BE2C (cell line): ENCODE measurements at places on chromosomes 6 and 20.

- no peak for DNase-seq
These were observed 122.2 kb upstream of the SYNCRIP start for GRCh38 chr6:85764844-85765243.

DNA sequence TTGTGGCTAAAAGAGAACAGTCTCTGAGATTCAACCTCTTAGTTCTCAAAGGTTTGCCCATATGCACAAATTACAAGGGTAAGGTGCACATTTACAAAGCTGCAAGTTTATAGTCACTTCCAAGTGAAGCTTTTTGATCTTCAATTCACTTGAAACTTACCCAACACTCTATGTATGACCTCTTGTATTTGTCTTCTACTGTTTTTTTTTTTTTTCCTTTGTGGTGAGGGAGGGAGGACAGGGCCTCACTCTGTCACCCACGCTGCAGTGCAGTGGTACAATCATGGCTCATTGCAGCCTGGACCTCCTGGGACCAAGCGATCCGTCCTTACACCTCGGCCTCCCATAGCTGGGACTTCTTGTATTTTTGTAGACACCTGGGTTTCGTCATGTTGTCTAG, 4.5 kb upstream of the FOXO3 start:
- no peak for DNase-seq

- DNase-seq = no peak
These were observed 29.7 kb downstream of the SLC22A23 start for GRCh38 chr6:3426927-3427686.

- peak; percentile 44 for DNase-seq
These were observed 23.6 kb upstream of the WFDC2 start for GRCh38 chr20:45445805-45446562.

- no peak for DNase-seq
These were observed 125.8 kb upstream of the BCLAF1 start for GRCh38 chr6:136415351-136416007.

GRCh38 chr6:128252341-128253176, 267.8 kb downstream of the PTPRK start:
- DNase-seq = no peak

DNA sequence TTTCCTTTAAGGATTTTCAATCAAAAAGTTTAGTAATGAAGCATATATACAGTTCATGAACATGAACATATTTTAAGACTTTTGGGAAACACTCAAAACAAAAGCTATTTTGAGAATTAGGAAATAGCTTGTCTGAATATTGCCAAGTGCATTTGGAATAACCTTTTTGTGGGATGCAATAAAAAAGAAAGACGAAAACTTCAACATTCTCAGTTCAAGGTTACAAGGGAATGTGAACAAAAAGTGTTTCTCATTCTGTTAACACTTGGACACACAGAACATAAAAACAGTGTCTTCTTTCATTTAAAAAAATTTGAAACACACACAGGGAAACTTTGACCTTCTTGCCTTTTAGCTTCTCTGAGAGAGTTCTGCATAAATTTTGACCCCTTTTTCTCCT, 72.7 kb upstream of the TCF21 start:
- no peak for DNase-seq

GRCh38 chr6:35804996-35805736, at the start of gene LHFPL5:
Gene LHFPL5 (plus strand): TSS chr6:35805352. CDS start chr6:35805671, 319 bp downstream.
- peak; percentile 80 for DNase-seq

GRCh38 chr6:46638650-46639049, 14.0 kb downstream of the CYP39A1 start:
- DNase-seq = no peak

GRCh38 chr20:49808753-49809152, 3.9 kb upstream of the SLC9A8 start:
- no peak for DNase-seq

DNA sequence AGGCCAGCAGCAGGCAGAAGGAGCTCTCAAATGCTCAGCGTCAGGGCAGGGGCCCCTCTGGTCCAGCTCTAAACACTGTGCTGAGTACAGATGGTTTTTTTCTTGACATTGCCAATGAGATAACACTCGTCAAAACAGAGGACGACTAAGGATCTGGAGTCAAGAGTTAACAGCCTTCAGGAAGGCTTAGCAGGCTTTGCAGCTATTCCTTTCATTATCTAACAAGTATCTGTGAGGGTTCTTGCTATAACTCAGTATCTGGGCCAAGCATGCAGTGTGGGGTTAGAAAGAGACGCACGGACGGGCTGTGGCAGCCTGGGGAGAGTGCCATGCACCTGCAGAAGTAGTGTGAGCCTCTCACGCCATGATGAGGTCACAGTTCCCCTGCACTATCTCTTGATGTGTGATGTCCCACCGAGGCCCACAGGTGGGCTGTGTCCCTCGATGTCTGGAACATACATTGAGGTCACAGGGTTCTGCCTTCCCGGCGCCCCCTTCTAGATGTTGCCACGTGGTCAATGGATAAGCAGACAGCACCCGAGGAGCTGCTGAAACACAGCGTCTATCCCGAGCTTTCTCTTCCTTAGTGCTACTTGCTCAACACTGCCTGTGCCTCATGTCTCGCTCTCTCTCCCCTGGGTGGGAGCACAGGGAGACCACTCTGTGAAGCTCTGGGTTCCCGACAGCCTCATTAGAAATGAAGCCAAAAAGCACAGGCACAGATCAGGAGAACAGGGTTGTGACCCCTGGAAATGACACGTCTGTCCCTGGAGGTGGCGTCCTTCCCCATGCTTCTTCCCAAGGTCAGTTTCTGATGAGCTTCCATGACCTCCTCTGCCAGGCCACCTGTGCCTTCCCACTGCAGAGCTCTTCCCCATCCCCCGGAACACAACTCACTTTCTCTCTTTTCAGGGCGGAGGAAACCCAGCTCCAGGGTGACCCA, 85.5 kb upstream of the RPS6KA2 start:
- DNase-seq = no peak

GRCh38 chr20:16821211-16822089, 73.3 kb downstream of the OTOR start:
- peak; percentile 42 for DNase-seq

GRCh38 chr20:56554869-56555268, 21.8 kb downstream of the FAM209B start:
- DNase-seq = peak; percentile 22

DNA sequence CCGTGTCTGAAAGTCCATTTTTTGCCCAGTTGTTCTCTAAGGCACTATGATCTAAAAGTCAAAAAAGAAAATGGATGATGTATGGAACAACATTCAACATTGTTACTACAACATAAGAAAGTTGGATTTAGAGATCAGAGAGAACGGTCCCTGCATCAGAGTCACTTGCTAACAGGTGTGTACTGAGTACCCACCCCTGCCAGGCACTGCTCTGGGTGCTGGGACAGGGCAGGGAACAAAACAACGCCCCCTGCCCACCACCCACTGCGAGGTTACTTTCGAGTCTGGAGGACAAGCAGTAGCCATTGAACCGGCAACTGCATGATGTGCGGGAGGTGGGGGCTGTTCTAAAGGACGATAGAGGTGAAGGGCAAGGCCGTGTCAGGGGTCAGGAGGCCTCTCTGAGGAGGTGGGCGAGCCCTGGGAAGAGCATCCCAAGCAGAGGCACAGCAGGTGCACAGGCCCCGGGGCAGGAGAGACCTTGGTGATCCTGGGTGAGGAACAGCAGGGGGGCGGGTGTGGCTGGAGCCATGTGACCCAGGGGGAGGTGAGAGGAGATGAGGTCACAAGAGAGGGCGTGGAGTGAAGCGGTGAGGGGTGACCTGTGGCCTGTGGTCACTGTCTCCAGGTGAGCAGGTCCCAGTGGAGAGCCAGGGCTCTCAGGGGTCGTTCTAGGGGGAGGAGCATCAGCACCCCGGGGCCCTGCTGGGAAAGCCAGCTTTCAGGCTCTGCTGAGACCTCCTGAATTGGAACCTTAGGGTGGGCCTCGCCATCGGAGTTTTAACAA, 197.5 kb upstream of the SULF2 start:
- no peak for DNase-seq

GRCh38 chr20:62318400-62319345, 15.9 kb downstream of the ADRM1 start:
- DNase-seq = no peak

GRCh38 chr6:52394251-52394666, 25.9 kb upstream of the EFHC1 start:
- no peak for DNase-seq

DNA sequence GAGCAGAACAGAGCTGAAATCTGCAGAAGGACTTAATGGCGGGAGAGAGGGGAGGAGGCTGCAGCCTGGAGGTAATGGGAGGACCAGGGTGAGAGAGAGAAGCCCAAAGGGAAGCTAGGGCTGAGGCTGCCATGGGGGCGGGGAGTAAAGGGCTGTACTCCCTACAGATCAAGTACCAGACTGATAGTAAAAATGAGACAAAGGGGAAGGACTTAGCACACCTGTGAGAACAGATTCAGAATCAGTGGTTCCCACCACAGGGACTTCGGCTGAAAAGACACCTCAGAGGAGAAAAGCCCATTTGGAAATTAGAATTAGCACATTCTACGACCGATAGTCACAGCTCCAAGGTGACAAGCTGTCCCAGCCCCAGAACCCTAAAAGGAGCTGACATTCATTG, 6.4 kb upstream of the TBXT start:
- no peak for DNase-seq

- DNase-seq = no peak
These were observed 4.2 kb downstream of the BTNL2 start for GRCh38 chr6:32402812-32403211.

DNA sequence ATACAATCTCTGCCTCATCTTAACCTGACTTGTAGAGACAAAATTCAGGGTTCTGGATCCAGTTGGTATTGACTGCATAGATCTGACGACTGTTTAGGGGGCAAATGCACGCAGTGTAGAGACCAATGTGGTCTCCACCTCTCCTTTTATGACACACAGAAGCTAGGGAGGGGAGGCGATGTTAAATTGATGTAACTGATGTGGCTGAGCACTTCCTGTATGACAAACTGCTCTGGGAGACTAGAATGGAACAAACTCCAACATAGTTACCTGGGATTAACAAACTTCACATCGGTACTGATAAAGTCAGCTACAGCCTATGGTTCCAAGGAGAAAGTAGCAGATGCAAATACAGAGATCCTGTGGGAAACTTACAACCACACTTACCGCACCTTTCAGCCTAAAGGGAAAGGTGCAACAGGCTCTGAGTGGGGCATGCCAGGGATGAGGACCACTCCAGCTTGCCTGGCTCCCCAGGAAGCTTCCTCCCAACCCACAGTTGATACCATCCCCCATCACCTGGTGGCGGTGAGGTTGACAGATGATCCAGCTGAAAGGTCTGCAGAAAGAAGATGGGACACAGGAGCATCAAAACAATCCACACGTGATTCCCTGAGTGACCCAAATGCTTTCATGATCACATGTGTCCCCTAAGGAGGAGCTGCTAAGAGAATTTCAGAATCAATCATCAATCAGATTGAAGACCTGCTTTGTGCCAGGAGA, 60.6 kb upstream of the MRPS10 start:
- no peak for DNase-seq

DNA sequence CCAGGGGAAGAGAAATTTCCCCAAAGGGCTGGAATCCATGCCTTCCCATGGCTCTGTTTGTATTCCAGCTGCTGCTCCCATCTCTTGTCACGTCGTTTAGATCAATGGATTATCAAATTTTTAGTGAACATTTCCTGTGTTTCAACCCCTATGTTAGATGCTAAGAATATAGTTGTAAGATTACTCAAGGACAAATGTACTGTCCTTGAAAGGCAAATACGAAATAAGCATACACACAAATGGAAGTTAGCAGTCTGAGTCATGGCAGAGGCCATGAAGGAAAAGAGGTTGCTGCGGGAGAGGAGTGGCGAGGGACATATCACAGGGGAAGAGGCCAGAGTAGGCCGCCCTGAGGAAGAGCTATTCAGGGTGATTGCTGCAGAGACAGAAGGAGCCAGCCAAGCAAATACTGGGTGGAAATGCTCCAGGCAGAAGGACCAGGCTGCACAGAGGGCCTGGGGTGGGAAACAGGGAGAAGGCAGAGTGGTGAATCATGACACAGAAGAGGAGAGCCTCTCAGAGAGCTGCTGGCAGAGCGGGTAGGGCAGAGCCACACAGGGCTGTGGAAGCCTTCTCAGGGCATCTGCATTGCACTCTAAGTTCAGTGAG, 219.2 kb upstream of the LRFN2 start:
- DNase-seq = no peak

GRCh38 chr20:19758133-19758500, at the start of gene RIN2:
Gene RIN2 (plus strand): TSS chr20:19758258. CDS start chr20:19889602, 131,344 bp downstream.
- DNase-seq = no peak

DNA sequence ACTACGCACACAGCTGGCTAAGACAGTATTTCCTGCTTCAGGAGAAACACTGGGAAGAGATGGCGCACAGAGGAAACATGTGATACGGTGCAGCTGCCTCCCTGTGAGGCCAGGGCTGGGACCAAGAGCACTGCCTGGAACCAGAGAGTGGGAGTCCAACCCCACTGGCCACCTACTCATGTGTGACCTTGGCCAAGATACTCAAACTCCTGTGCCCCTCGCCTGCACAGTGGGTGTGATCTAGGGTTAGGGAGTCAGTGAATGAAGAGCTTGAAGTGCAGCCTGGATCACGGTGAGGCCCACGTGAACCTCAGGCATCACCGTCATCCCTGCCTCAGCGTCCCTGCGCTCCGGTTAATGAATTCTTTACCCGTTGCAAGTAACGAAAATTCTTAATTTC, 41.7 kb upstream of the MPC1 start:
- no peak for DNase-seq

DNA sequence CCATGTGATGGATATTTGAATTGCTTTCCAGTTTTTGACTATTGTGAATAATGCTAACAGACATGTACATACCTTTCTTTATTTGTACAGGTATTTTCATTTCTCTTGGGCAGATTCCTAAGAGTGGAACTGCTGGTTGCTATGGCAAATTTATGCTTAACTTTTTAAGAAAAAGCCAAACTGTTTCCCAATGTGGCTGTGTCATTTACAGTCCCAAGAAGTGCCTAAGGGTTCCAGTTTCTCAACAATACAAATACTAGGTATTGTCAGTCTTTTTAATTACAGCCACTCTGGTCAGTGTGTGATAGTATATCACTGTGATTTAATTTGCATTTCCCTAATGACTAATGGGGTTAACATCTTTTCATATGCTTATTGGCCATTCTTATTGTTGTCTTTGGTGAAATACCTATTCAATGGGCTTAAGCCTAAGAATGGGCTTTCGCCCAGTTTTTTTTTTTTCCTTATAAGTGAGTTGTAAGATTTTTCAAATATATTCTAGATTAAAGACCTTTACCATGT, 10.3 kb downstream of the REPS1 start:
- no peak for DNase-seq

GRCh38 chr6:39907871-39908575, 26.2 kb downstream of the MOCS1 start:
- no peak for DNase-seq

- no peak for DNase-seq
These were observed 99.0 kb upstream of the TNFAIP3 start for GRCh38 chr6:137767911-137768690.
